ENCODE measurements at places on chromosomes 4 and X.

DNA sequence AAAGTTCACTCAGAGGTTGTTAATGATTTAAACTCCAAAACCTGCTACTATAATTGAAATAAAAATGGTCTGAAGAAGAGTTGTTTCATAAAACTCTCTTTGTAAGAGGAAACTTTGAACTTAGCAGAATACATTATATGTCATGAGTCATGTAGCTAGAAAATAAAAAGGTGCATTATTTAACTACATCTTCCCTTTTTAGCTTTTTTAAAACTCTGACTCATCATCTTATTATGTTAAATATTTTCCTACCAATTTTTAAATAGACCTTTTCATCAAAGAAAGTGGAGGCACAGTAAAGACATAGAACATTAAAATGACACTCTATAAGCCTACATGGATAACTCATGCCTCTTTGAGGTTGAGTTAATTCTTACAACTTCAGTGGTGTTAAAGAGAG is 1.2 kb upstream of the ZNF827 start:
- DNase-seq = no peak

- no peak for DNase-seq
Measured at GRCh38 chr4:120007191-120007871, 59.3 kb downstream of the MAD2L1 start.

- no peak for DNase-seq
Measured at GRCh38 chr4:5884796-5885195, 8.1 kb downstream of the CRMP1 start.

DNA sequence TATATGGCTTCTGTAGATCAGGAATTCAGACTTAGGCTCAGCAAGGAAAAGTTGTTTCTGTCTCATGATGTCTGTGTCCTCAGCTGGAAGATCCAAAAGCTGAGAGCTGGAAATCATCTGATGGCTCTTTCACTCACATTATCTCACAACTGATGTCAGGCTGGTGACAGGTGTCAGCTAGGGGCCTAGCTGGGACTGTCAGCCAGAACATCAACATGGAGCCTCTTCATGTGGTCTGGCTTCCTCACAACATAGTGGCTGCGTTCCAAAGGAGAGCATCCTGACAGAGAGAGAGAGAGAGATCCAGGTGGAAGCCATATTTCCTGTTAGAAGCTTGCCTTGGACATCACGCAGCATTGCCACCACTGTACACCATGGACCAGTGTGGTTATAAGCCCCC is 10.6 kb upstream of the INTS6L start:
- DNase-seq = no peak

GRCh38 chr4:22430626-22431025 is 85.2 kb downstream of the ADGRA3 start:
- DNase-seq = no peak

DNA sequence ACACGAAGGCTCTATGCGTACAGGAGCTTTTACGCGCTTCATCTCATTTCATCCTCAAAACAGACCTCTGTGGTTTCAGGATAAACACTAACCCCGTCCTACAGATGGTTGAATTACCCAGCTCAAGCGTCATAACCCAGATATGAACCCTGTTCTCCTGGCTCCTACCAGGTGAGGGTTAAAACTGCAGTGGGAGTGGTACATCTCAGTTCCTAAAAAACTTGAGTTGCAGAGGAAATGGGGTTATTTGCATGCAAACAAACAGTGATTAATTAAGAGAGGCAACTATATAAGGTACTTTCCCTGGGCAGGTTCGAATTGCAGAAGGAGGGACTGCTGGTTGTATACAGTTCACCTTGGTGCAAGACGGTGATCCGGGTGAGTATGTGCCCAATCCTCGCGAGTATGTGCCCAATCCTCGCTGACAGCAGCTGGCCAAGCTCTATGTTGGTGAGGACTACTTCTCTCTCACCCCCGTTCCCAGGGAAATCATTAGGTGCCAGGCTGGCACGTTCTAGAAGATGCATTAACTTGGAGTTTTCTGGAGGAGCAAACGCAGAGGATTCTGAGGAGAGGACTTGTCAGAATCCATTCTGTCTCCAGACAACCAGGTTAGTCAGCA is 72.6 kb downstream of the FHDC1 start:
- DNase-seq = no peak

DNA sequence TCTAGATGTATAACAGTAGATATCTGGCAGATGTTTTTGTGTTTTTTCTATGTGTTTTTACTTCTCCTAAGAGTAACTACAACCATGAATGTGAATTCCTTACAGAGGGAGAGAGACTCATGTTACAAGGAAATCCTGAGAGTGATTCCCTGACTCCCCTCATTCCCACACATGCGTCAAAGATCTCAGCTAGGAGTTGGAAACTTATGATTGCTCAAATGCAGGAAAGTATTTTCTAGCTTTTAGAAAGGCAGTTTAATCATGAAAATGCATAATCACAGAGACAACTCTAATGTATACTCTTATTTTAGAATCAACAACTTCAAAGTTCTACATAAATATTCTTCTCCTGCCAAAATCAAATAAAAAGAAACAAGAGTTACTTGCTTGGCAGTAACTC is 121.8 kb downstream of the PDE5A start:
- no peak for DNase-seq

DNA sequence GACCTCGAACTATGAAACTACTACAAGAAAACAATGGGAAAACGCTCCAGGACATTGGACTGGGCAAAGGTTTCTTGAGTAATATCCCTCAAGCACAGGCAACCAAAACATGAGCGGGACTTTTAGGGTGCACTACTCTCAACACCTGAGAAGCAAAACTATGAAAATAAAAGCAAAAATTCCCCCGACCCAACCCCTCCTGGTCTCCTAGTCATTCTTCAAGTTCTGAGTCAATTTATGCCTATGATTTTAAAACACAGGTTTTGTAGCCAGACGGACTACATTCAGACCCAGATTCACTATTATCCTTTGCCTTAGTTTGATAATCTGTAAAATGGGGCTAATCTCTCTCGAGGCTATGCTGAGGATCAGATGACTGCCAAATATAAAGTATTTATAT is 97.0 kb downstream of the SOWAHB start:
- DNase-seq = no peak

DNA sequence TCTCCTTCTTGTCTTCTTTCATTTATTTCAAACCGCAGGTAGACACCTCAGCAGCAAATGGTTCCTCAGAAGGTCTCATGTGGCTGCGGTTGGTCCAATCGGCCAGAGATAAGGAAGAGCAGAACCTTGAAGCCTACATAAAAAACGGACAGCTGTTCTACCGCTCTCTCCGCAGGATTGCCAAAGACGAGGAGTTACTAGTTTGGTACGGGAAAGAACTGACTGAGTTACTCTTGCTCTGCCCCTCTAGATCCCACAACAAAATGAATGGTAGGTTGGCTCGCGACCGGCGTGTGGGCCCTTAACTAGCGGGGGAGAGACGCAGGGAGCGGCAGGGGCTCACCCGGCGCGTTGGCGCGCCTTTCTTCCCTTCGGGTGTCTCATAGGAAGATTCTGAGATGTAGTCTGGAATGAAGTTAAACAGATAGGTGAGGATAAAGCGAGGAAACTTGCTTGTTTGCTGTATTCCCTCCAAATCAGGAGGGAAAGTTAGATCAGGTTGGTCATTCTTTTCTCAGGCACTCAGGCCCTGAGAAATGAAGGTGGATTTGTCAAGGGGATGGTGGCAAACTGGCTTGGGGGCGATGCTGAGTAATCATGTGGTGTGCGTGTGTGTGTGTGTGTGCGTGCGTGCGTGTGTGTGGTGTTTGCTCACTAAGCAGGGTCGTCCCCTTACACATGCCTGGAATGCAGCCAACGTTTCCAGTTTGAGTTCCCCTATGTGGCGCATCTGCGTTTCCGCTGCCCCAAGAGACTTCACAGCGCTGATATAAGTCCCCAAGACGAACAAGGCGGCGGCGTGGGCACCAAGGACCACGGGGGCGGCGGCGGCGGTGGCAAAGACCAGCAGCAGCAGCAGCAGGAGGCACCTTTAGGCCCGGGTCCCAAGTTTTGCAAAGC is 4.2 kb downstream of the PRDM8 start:
- DNase-seq = no peak

DNA sequence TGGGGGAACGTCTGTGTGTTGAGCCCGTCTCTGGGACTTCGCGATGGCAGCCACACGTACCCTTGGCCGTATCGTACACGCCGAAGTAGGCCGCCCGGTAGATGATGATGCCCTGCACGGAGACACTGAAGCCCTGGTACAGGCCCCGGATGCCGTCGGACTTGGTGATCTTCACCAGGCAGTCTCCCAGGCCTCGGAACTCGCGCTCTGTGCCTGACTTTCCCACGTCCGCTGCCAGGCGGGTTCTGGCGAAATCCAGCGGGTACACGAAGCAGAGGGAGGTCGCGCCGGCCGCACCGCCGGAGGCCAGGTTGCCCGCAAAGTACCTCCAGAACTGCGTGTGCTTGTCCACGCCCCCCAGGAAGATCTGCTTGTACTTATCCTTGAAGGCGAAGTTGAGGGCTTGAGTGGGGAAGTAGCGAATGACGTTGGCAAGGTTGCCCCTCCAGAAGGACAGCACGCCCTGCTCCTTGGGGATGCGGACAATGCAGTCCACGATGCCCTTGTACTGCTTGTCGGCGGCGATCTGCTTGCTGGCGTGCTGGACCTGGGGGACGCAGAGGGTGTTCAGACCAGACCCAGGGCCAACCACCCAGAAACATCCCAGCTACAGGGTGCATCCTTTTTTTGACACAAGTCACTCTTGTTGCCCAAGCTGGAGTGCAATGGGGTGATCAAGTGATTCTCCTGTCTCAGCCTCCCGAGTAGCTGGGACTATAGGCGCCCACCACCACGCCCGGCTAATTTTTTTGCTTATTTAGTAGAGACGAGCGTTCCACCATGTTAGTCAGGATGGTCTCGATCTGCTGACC is 2.5 kb downstream of the SLC25A6 start:
- no peak for DNase-seq

- no peak for DNase-seq
Measured at GRCh38 chrX:130114141-130114588, 3.9 kb upstream of the ELF4 start.

Data from osteocyte (in vitro differentiated cells).